Activated CD4-positive, alpha-beta T cell treated with anti-CD3 and anti-CD28 coated beads for 48 hours (primary cell): ENCODE measurements at places on chromosomes 16 and 17.

GRCh38 chr17:45936610-45937009 is 42.3 kb downstream of the MAPT start:
- DNase-seq: no peak

DNA sequence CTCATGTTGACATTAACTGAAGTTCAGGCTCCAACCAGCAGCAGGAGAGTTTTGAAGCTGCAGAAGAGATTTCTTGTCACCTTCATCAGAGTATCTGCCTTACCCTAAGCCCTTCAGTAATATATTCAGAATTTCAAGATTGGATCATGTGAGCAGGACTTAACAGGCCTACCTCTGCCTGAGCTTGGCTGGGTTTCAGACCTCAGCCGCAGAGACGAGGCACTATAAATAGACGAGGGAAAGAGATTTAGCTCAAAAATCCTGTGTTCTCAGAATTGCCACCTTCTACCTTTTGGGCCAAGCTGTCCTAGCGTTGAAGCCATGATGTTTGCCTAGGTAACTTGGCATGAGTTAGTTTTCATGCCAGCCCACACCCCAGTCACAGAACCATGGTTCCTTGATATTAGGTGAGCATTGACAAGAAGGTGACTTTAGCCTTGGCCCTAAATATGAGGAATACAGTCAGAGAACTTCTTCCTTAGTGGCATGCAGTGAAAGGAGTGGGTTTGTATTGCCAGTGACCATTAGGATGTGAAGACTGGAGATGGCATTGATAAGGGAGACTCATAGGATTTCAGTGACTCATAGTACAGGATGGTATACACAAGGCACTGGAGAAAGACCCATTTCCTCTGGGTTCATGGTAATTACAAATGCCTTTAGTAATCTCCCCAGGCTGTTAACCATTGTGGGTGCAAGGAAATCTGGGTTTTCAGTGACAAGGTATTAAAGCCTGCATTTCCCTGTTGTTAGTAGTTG is 224.3 kb downstream of the MSI2 start:
- DNase-seq: no peak

DNA sequence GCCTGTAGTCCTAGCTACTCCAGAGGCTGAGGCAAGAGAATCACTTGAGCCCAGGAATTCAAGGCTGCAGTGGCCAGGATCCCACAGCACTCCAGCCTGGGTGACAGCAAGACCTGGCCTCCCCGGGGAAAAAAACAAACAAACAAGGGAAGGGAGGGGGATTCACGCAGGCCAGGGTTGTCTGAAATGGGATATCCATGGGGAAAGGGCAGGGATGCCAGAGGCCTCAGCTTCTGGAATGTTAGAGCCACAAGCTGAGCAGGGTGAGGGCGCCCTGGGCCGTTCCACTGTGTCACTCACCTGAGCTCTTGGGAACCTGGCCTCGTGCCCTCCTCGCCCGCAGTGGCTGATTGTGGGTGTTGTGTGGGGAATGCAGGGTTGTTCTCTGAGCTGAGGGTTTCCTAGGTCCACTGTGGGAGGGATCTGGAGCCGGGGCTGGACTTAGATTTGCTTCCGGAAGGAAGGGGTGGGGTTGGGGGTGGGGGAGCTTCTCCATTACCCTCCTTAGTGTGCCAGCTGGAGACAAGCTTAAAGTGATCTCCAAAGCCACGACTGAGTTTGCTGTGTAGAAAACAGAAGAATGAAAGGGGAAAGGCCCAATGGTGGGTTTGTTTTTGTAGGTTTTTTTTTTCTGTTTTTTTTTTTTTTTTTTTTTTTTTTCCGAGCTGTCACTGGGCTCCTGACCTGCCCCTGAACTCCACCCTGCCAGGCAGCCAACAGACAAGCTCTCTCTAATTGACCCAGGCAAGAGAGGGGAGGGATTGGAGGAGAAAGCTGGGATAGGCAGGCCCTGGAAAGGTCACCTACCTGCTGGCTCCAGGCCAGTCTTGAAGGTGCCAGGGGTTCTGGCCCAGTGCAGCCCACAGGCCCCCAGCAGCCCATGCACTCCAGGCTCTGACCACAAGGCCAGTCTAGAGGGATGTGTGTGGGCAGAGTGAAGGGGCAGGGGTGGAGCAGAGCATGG is at the start of gene SULT1A1:
SULT1A1 (minus strand) TSS at position 414 of the 964 bp plus-strand sequence. CDS start 1,189 bp downstream, outside the sequence.
- no peak for DNase-seq

DNA sequence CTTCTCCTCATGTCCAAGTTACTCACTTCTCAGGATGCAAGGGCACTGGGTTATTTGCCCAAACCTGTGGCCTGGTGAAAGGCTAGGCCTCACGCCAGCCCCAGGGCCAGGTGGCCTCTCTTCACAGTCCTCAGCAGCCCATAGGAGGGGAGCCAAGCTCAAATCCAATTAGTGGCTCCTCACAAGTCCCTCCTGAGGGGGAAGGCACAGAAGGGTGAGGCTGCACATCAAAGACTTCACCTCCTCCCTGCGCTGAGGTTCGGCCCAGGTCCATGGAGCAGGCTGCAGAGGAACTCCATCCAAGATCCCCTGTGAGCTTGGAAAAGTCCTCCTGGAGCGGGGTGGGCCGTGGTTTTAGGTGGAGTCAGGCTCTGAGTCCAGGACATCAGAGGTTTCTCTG is 320.0 kb downstream of the FOXL1 start:
- DNase-seq: no peak

DNA sequence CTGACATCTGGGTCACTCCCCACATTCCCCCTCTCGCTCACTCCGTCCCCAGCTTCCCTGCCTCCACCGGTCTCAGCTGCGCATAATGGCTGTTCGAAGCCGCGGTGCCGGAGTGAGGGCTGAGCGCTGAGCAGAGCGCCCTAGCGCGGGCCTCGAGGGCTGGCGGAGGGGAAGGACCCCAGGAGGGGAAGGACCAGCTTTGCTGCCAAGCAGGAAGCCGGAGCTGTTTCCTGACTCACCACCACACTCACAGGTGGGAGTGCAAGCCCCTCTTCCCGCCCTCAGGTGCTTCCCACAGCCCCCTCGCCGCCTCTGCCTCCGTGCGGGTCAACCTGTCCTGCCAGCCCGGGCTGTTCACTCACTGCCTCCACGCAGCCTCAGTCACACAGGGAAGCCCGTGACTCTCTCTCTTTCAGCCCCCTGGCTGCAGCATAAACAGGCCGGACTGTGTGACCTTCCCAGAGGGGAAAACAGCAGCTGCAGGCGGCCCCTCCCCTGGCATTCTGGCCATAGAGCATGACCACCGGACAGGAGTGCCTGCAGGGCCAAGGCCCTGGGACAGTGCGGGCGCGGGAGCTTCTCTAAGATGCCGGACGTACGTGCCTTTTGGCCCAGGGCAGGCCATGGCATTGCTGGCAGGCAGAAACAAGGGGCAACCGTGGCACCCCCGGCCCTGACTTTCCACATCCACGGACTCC is 23.7 kb downstream of the SLC43A2 start:
- DNase-seq: no peak

- no peak for DNase-seq
Observed at GRCh38 chr16:12874186-12874585, 27.2 kb upstream of the SHISA9 start.

DNA sequence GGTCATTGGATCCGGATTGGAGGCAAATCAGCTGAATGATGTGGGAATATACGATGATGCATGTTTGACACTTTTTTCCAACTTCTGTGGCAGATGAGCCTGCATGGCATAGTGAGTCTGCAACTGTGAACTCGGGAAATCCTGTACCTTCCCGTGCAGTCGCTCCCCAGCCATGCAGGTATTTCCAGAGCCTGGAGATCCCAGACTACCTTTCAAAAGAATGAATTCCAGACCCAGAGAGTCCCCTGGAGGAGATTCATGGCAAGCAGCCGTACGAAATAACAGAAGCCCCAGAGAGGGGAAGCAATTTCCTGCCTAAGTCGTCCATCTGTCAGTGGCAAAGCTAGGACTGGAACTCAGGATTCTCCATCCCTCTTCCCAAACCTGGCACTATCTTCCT is 75.7 kb upstream of the FAM20A start:
- no peak for DNase-seq

DNA sequence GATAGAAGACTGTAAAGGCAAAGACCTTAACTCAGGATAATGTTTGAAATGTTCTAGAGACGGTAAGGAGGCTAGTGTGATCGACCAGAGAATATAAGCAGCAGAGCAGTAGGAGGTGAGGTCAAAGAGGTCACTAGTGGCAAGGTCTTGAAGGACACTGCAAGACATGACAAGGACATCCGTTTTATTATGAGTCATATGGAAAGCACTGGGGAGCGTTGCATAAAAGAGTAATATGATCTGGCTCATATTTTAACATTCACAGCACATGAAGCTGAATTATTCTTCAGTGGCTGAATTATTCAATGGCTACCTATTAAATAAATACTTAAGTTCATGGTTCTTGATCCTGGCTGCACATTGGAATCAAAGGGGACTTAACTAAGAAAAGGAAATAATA is 123.7 kb downstream of the SOX9 start:
- DNase-seq: no peak

- DNase-seq: no peak
Observed at GRCh38 chr17:273981-274832, 78.4 kb downstream of the RPH3AL start.

DNA sequence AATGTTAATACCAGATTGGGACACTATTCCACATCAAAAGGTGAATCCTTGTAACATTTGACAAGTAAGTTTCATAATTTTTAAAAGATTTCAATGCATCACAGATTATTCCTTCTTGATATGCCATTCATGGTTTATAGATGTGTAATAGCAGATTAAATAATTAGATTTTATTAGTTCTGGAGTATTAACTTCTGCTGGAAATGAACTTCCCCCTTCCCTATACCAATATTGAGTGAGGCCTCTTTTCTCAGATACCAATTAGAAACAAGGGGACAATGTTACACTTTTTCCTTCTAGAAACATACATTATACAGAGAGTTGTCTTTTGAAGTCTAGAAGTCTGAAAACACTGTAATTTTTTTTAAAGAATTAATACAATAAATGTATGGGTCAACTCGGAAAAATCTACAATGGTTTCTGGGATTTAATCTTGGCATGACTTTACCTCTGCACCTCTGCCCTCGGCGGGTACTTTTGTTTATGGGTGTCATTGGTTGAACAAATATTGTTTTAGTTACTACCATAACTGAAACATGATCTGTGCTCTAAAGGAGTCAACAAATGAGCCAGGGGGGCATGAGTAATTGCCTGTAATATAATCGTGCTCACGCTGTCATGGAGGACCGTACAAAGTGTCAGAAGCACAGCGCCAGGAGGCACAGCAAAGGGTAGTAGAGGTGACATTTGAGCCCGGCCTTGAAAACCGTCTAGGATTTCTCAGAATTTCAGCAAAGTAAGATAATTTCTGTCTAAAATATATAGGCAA is 8.2 kb downstream of the LRRC37B start:
- no peak for DNase-seq

DNA sequence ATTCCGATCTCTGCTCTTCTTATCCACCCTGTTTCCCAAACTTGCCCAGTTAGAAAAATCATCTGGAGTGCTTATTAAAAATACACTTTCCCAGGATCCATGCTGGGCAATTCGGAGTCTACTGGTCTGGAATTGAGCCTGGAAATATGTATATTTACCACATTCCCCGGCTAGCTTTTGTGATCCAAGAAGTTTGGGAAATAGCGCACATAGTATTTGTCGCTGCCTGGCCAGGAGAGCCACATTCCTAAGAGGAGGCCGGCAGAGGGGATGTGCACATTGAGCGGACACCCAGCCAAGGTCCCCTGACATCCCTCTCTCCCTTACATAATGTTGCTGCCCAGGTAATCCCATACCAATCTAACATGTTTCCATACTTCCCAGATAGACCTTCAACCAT is 62.1 kb upstream of the TMEM97 start:
- DNase-seq: no peak

GRCh38 chr17:50559674-50560184 is 786 bp upstream of the CACNA1G start:
- peak; percentile 61 for DNase-seq

GRCh38 chr17:78712043-78712442 is 70.0 kb downstream of the CYTH1 start:
- DNase-seq: no peak
